ENCODE measurements at places on chromosomes 12 and 14.
A peak's percentile ranks its signal among the peaks of the same experiment; 100 is the strongest.

DNA sequence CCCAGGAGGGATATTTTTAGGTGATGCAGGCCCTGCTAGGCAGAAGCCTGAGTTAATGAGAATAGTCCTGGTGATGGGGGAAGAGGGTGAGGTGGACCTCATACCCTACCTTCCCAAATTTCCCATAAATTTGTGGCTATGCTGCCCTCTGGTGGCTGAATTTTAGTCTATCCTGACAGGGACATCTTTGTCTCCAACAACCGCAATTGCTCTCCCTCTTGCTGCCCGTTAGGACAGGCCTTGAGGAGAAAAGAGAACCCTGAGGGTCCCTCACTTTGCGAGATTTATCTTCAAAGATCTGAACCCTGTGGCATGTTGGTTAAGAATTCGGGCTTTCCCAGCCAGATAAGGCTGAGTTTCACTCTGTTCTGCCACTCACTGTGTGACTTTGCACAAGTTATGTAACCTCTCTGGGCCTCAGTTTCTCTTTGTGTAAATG, 9.8 kb upstream of the ZNF385A start:
- no peaks in the 10 kb centered on the region for H3K27me3 ChIP-seq
- H3K4me1 ChIP-seq: peaks cover 34% of the 10 kb centered on the region
- peaks cover 22% of the 10 kb centered on the region for H3K36me3 ChIP-seq

- H3K36me3 ChIP-seq: no peaks in the 10 kb centered on the region
- H3K4me1 ChIP-seq: peaks cover 9% of the 10 kb centered on the region
- H3K4me3 ChIP-seq: no peak overlapping the region
Observed at GRCh38 chr12:43147878-43148277, 404.1 kb downstream of the ADAMTS20 start.

DNA sequence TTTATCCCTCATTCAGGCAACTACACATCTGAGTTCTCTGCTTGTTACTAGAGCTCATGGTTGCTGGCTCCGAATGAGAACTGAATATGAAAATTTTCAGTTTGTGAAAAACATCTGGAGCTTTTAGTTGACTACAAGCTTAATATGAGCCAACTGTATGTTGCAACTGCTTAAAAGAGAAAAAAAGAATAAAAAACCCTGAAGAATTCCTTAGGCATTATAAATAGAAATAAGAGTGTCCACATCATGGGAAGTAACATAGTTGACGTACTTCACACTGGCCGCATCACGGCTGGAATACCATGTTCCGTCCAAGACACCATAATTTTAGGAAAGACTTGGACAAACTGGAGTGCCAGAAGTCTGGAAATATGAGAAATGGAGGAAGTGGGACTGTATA, 57.9 kb downstream of the PDE3A start:
- H3K4me3 ChIP-seq: no peak overlapping the region
- H3K27me3 ChIP-seq: no peaks in the 10 kb centered on the region
- peak overlapping the region; percentile 16 for H3K27ac ChIP-seq
- H3K36me3 ChIP-seq: no peaks in the 10 kb centered on the region
- no peaks in the 10 kb centered on the region for H3K4me1 ChIP-seq
- DNase-seq: no peak

DNA sequence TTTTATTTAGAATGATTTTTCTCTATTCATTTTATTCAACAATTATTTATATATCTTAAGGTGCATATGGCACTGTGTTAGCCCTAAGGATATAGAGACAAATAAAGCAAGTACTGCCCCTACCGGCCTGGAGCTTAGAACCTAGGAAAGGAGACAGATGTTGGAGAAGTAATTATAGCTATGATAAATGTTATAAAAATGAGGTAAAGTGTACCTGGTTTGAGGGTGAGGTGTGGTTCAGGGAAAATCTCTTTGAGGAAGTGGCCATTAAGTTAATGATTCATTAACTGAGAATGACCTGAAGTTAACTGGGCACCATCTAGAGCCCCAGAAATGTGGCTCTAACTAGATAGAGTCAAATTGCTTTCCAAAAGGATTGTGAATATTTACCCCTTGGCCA, 31.9 kb downstream of the CDKL1 start:
- peak overlapping the region; percentile 79 for H3K27ac ChIP-seq
- no peaks in the 10 kb centered on the region for H3K27me3 ChIP-seq
- no peaks in the 10 kb centered on the region for H3K4me1 ChIP-seq
- no peaks in the 10 kb centered on the region for H3K36me3 ChIP-seq

DNA sequence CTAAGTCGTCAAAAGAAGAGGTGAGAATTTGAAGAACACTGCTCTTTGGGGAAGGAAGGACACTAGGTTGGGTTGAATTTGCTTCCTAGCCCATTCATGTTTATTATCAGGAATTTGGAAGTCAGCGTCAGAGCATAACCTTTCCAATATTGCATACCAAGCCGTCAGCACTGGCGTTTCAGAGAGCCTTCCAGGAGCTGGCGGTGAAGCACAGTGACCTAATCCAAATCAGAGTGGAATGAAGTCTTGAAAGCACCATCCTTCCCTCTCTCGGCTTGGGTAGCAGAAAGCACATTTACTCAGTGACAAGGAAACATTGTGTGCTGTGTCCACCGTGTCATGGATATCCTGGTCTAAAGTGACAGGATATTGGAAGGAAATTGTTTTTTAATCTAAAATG, 240.3 kb upstream of the PELI2 start:
- no peaks in the 10 kb centered on the region for H3K36me3 ChIP-seq
- no peak overlapping the region for H3K27ac ChIP-seq
- DNase-seq: no peak
- peaks cover 4% of the 10 kb centered on the region for H3K27me3 ChIP-seq
- H3K4me3 ChIP-seq: no peak overlapping the region

GRCh38 chr12:21788089-21788983, 13.8 kb upstream of the KCNJ8 start:
- no peaks in the 10 kb centered on the region for H3K27me3 ChIP-seq
- no peak for DNase-seq
- H3K36me3 ChIP-seq: no peaks in the 10 kb centered on the region

GRCh38 chr12:47725091-47725772, at the start of gene ENDOU:
Gene ENDOU (minus strand): TSS chr12:47725490. CDS start chr12:47725413, 77 bp downstream.
- H3K36me3 ChIP-seq: no peaks in the 10 kb centered on the region
- no peaks in the 10 kb centered on the region for H3K27me3 ChIP-seq
- H3K4me1 ChIP-seq: peaks cover 6% of the 10 kb centered on the region
- no peak for DNase-seq
- peak within 1 kb of the TSS; percentile 38 for H3K4me3 ChIP-seq
- H3K27ac ChIP-seq: peak within 1 kb of the TSS; percentile 80

DNA sequence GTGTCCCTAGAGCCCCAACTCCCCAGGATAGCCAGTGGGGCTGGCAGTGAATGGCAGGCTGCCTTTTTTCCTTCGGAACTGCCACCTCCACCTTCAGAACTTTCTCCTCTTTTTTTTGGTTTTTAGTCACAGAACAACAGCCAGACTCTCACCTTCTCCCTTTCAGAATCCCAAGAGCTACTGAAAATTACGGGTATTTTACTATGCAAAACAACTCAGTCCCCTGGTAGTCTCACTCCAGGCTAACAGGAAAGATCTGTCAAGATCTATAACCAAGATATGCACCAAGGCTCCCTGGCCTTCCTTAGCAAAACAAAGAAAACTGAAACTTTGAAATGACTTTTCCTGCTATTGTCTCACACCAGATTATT, 12.5 kb downstream of the PLEKHG6 start:
- no peak for DNase-seq
- H3K27me3 ChIP-seq: no peaks in the 10 kb centered on the region
- peak overlapping the region; percentile 74 for H3K27ac ChIP-seq
- H3K4me3 ChIP-seq: no peak overlapping the region
- H3K4me1 ChIP-seq: peaks cover 61% of the 10 kb centered on the region

- H3K36me3 ChIP-seq: no peaks in the 10 kb centered on the region
- no peak overlapping the region for H3K27ac ChIP-seq
- no peak for DNase-seq
- no peak overlapping the region for H3K4me3 ChIP-seq
Observed at GRCh38 chr14:59964251-59965007, 44.5 kb downstream of the LRRC9 start.

DNA sequence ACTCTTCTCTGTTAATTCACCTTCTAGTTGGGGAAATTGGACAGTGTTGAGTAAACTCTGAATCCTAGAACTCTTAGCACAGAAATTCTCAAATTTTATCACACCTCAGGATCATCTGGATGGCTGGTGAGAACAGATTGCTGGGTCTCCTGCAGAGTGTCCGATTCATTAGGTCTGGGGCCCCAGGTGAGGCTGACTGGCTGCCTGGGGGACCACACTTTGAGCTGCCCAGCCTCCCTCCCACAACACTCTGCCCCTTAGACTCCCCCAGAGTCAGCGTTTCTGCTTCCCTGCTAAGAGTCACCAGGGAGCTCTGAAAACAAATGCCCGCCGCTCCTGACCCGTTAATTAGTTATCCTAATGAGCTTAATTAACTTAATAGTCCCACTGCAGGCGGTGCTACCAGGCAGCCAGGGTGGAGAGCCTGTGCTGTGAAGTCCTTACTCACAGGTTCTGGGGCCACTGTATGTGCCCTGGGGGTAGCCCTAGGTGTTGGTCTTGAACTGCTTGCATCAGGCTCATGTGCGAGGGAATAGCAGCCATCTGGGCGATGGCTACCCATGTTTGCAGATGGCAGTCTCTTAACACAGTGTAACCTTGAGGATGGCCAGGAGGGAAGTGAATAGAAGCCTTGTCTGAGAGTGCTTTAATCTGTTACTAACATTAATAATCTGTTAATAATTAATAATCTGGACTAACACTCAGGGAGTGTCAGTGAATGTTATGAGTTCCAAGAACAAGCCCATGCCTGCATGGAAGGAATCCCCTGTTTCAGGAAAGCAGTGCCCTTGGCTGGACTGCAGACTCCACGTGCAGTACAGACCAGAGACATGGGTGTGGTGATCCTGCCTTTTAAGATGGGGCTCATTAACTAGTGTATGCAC, 35.6 kb downstream of the AACS start:
- no peak overlapping the region for H3K4me3 ChIP-seq
- no peaks in the 10 kb centered on the region for H3K27me3 ChIP-seq
- no peak for DNase-seq
- no peak overlapping the region for H3K27ac ChIP-seq
- peaks cover 50% of the 10 kb centered on the region for H3K36me3 ChIP-seq

GRCh38 chr14:57737598-57737997, 128.3 kb downstream of the SLC35F4 start:
- no peaks in the 10 kb centered on the region for H3K27me3 ChIP-seq
- H3K4me1 ChIP-seq: no peaks in the 10 kb centered on the region
- H3K36me3 ChIP-seq: no peaks in the 10 kb centered on the region

DNA sequence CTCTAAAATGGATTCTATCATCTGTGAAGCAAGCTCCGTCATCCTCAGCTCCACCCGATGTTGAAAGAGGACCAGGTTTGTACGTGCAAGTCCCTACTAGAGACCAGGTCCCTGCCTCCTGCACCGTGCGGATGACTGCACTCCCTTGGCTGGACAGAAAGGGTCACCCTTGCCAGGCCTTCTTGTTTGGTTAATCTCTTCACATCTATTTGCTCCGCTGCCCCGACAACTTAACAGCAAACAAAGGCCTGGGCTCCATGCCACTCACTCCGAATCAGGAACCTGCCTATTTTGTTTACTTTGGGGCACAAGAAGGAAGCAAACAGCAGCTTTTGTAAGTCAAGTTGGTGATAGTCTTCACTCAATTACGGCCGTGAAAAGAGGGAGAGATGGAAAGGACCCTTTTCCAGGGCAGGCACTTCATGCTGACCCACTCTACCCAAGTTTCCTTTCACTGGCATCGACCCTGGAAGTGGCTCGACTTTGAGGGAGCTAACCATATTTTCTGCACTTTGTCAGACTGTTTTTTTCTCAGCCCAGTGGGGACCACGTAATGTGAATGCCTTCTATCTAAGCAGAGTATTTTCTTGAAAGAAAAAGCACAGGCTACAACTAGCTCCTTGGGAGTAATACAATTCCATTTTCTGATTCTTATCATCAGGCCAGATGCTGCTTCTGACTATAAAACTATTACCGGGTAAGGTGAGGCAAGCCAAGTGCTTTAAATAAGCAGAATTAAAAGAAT, 202.6 kb downstream of the FOXN3 start:
- H3K4me1 ChIP-seq: peaks cover 64% of the 10 kb centered on the region
- H3K36me3 ChIP-seq: no peaks in the 10 kb centered on the region
- H3K27me3 ChIP-seq: no peaks in the 10 kb centered on the region
- peak overlapping the region; percentile 88 for H3K27ac ChIP-seq
- DNase-seq: no peak
- peak overlapping the region; percentile 31 for H3K4me3 ChIP-seq

GRCh38 chr12:76008428-76008827, 23.1 kb downstream of the PHLDA1 start:
- H3K27ac ChIP-seq: no peak overlapping the region
- no peaks in the 10 kb centered on the region for H3K27me3 ChIP-seq
- H3K4me3 ChIP-seq: no peak overlapping the region
- peaks cover 7% of the 10 kb centered on the region for H3K4me1 ChIP-seq

DNA sequence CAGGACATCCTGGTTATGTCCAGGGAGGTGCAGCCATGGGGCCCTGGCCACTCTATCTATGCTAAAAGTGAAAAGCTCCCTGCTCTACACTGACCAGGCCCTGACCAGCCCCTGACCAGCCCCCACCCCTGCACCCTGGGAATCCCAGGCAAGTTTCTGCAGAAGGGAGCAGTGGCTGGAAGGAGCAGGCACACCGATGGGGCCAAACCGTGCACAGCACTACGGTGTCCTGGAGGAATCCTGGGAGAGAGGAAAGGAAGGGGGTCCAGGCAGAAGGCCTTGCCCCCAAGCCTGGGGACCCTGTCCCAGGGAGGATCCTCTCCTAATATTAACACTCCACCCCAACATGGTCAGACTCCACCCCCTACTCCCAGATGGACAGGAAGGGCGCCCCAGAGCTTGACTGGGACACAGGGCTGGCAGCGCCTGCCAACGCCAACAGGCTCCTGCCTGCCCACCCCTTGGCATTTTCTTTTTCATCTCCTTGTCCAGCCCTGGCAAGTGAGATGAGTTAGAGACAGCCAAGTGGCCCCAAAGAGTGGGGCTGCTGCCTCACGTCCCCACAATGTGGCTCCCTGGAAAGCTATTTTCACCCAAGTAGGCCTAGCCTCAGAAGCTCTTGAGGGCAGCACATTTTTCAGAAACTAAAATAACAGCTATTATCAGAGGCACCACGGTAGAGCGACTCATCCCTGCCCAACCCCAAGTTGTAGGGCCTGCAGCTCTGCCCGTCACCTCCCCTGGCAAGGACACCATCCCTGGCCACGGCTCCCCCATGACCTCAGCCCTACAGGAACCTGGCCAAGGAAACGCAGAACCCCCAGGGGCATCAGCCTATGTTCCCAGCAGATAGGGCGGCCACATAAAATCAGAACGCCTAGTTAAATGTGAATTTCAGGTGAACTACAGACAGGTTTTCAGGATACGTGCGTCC, 82.6 kb downstream of the SCARB1 start:
- H3K36me3 ChIP-seq: no peaks in the 10 kb centered on the region
- H3K27ac ChIP-seq: no peak overlapping the region
- no peak for DNase-seq
- peaks cover 13% of the 10 kb centered on the region for H3K4me1 ChIP-seq

All from esophagus squamous epithelium (tissue), 5 donors.